GM03348 (cell line): ENCODE measurements at places on chromosomes 11 and 22.

DNA sequence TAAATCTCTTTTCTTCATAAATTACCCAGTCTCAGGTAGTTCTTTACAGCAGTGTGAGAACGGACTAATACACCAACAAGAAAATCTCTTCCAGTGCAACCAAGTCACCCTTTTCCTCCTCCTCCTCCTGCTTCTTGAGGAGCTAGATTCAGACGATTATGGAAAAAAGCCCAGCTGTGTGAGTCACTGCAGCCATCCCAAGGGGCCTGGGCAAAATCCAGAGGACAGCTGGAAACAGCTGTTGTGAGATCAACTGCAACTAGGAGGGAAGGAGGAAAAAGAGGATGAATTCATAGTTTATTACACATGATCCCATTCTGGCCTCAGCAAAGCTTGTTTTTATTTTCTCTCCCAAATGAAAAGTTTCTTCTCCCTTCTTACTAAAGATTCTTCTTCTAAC is 32.9 kb downstream of the RBFOX2 start:
- DNase-seq, result peak; percentile 88

DNA sequence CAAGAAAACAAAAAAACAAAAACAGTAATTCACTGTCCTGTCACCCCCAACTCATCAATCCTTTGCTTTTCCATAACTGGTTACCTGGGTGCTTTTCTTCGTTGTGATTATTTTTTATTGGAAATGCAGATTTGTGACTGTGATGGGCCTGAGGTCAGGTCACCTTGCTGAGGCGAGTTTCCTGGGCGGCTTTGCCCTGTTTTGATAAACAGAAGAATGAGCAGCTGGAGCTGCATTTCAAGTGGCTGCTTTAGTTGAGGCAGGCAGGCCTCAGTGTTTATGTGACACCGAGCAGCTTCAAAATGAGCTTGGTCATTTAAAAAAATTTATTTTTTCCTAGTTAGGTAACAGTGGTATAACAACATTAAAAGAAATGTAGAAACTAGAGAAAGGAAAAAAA is 22.2 kb downstream of the PTPRJ start:
- DNase-seq, result no peak

DNA sequence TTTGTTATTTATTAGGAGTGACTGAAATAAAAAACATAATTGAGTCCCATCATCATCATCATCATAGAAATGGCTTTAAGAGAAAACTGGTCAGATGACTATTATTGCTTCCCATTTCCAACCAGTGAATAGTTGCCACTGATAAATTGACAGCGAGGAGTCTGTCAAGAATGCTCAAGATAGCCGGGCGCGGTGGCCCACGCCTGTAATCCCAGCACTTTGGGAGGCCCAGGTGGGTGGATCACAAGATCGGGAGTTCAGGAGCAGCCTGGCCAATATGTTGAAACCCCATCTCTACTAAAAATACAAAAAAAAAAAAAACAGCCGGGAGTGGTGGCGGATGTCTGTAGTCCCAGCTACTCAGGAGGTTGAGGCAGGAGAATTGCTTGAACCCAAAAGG is 1.9 kb downstream of the WBP2NL start:
- no peak for DNase-seq

GRCh38 chr11:1889224-1889930 is 2.3 kb downstream of the PRR33 start:
- no peak for DNase-seq
